H9 (cell line): ENCODE measurements at places on chromosomes 2 and 18. TPM values are rescaled to one million over a fixed set of nuclear protein-coding genes. Genes with fewer than 3 reads are reported as not detected.
A peak's percentile ranks its signal among the peaks of the same experiment; 100 is the strongest.

- H3K4me3 ChIP-seq, result no peak overlapping the region
- H3K27ac ChIP-seq, result no peak overlapping the region
- DNase-seq, result no peak
- H3K4me1 ChIP-seq, result 0 out of 2 replicates have a peak, but pooled peaks cover 2% of the 10 kb centered on the region
- no peaks in the 10 kb centered on the region for H3K27me3 ChIP-seq
Measured at GRCh38 chr18:59001166-59001565, 136.5 kb downstream of the ZNF532 start.

DNA sequence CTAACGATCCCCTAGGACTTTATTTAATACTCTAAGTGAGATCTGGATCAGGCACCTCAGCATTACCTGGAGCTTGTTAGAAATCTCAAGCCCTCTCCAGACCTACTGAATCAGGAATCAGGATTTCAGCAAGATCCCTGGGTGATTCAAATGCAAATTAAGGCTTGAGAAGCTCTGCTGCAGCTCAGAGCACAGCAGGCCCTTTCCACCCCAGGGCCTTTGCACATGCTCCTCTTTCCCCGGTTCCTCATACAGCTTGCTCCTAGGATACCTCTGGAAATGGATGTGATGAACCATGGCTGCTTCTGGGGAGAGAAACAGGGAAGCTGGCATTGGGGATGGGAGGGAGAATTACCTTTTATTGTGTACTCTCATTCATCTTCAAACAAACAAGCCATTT lies 40.3 kb upstream of the MGAT4A start:
- H3K27me3 ChIP-seq, result no peaks in the 10 kb centered on the region
- no peak overlapping the region for H3K27ac ChIP-seq
- H3K4me1 ChIP-seq, result peaks cover 2% of the 10 kb centered on the region; the same call in 1 of the 2 replicates
- no peaks in the 10 kb centered on the region for H3K36me3 ChIP-seq
- H3K4me3 ChIP-seq, result no peak overlapping the region

GRCh38 chr2:11239666-11240462 lies 84.6 kb downstream of the SLC66A3 start:
- DNase-seq, result no peak
- H3K36me3 ChIP-seq, result no peaks in the 10 kb centered on the region
- no peaks in the 10 kb centered on the region for H3K27me3 ChIP-seq
- H3K4me3 ChIP-seq, result no peak overlapping the region

DNA sequence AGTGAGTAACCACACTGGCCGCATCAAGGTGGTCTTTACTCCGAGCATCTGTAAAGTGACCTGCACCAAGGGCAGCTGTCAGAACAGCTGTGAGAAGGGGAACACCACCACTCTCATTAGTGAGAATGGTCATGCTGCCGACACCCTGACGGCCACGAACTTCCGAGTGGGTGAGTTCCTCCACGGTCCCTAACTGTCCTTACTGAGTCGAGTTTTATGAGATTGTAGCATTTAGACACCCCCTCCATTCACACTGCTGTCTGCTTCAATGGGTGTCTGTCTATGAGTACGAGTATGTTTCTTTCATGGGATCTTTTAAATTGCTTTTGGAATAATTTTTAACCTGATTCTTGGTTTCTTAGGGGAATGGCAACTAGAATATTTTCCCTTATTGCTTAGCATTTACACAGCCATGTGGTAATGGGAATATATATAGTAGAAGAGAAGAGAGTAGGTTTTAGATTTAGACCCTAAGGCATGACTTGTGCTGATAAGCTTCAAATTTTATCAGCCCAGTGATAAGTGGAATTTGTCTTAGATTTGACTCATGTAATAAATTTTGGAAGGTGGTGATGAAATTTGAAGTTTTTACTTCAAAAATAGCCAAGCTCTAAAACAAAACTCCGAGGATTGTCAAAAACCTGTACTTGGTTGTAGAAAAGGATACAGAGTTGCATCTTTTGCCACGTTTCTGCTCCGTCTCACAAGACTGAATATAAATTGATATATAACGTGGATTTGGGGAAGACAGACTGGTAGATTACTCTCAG lies 188.2 kb downstream of the LTBP1 start:
- DNase-seq, result no peak
- no peak overlapping the region for H3K4me3 ChIP-seq
- H3K27ac ChIP-seq, result no peak overlapping the region
- no peaks in the 10 kb centered on the region for H3K36me3 ChIP-seq
- no peaks in the 10 kb centered on the region for H3K27me3 ChIP-seq

- no peak overlapping the region for H3K27ac ChIP-seq
- no peak overlapping the region for H3K4me3 ChIP-seq
- no peaks in the 10 kb centered on the region; the same call in 1 of the 3 replicates for H3K36me3 ChIP-seq
- no peak for DNase-seq
- H3K4me1 ChIP-seq, result no peaks in the 10 kb centered on the region
Measured at GRCh38 chr2:239594019-239594771, 193.4 kb upstream of the HDAC4 start.

- no peaks in the 10 kb centered on the region for H3K27me3 ChIP-seq
- no peak overlapping the region for H3K27ac ChIP-seq
- H3K4me1 ChIP-seq, result no peaks in the 10 kb centered on the region; the same call in 1 of the 2 replicates
Measured at GRCh38 chr2:209236377-209236776, 187.5 kb upstream of the MAP2 start.

MRO gene
- 0.57 and 0.72 TPM in 2 replicates for total RNA-seq

- H3K27me3 ChIP-seq, result no peaks in the 10 kb centered on the region
- no peak overlapping the region for H3K4me3 ChIP-seq
- peaks cover 90% of the 10 kb centered on the region for H3K36me3 ChIP-seq
- no peaks in the 10 kb centered on the region for H3K4me1 ChIP-seq
- no peak overlapping the region for H3K27ac ChIP-seq
Measured at GRCh38 chr2:241254904-241255351, 60.5 kb downstream of the HDLBP start.

FSIP2 gene
- 1.8 and 2.4 TPM in 2 replicates for total RNA-seq

- H3K4me3 ChIP-seq, result no peak overlapping the region
- H3K4me1 ChIP-seq, result peaks cover 4% of the 10 kb centered on the region; the same call in 1 of the 2 replicates
- no peak overlapping the region for H3K27ac ChIP-seq
- H3K27me3 ChIP-seq, result no peaks in the 10 kb centered on the region
Measured at GRCh38 chr2:44705876-44706480, 235.5 kb upstream of the SIX3 start.

GRCh38 chr18:75491361-75491760 lies 63.9 kb upstream of the SMIM21 start:
- H3K27me3 ChIP-seq, result no peaks in the 10 kb centered on the region
- no peaks in the 10 kb centered on the region for H3K36me3 ChIP-seq
- H3K27ac ChIP-seq, result no peak overlapping the region
- no peak for DNase-seq
- no peaks in the 10 kb centered on the region for H3K4me1 ChIP-seq

UBXN2A gene
- total RNA-seq, result 19.7 and 20.0 TPM in 2 replicates

DNA sequence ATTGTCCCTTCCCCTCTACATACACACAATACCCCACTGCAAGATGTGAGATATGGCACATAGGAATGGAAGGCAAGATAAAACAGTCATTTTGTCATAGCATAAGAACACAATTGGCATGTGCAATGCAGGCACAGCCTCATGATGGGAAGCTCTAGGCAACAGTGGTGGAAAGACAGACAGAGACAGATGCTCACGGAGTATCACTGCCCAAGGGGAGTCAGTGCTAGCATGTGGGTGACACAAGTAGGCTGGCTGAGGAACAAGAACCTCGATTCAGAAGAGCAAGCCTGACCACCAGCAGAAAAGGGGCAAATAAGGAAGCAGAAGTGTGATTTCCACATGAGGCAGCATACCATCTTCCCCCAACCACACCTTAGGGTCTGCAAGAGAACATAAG lies 323.6 kb downstream of the PAX3 start:
- no peaks in the 10 kb centered on the region; the same call in 1 of the 2 replicates for H3K4me1 ChIP-seq
- no peak overlapping the region for H3K27ac ChIP-seq
- H3K27me3 ChIP-seq, result no peaks in the 10 kb centered on the region
- no peaks in the 10 kb centered on the region for H3K36me3 ChIP-seq

- H3K27ac ChIP-seq, result no peak overlapping the region
- DNase-seq, result no peak
- H3K4me3 ChIP-seq, result no peak overlapping the region
- H3K4me1 ChIP-seq, result no peaks in the 10 kb centered on the region
- no peaks in the 10 kb centered on the region for H3K36me3 ChIP-seq
Measured at GRCh38 chr2:73210019-73210418, 4.0 kb upstream of the SMYD5 start.

FBXO48 gene
- 1.3 and 1.4 TPM in 2 replicates for total RNA-seq

- no peak for DNase-seq
- H3K27me3 ChIP-seq, result peaks cover 25% of the 10 kb centered on the region
- H3K4me3 ChIP-seq, result no peak overlapping the region; the same call in 2 of the 3 replicates
- H3K4me1 ChIP-seq, result no peaks in the 10 kb centered on the region
- no peaks in the 10 kb centered on the region for H3K36me3 ChIP-seq
Measured at GRCh38 chr18:79402209-79402576, 6.5 kb downstream of the NFATC1 start.

LAMA3 gene
- total RNA-seq, result 0.33 and 0.68 TPM in 2 replicates

- no peak overlapping the region for H3K4me3 ChIP-seq
- no peaks in the 10 kb centered on the region for H3K36me3 ChIP-seq
Measured at GRCh38 chr2:5592916-5593315, 99.3 kb upstream of the SOX11 start.

RESP18 gene
- not detected in 2 replicates for total RNA-seq

DNA sequence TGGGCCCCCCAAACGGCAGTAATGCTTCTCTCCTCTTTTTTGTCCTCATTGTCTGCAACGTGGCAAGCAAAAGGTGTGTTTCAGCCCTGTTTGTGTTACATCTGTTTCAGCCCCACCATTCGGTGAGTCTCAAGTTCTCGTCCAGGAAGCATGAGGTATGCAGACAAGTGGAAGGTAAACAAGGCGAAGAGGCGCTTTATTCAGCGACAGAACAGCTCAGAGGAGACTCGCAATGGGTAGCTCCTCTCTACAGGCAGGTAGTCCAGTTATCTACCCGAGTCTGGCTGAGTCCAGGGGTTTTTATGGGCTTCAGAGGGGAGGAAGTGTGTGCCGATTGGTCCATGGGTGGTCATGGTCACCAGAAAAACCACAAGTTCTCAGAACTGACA lies 733.4 kb upstream of the CDH7 start:
- no peak overlapping the region for H3K27ac ChIP-seq
- no peaks in the 10 kb centered on the region for H3K4me1 ChIP-seq

SDC1 gene
- 22.3 and 25.1 TPM in 2 replicates for total RNA-seq

DNA sequence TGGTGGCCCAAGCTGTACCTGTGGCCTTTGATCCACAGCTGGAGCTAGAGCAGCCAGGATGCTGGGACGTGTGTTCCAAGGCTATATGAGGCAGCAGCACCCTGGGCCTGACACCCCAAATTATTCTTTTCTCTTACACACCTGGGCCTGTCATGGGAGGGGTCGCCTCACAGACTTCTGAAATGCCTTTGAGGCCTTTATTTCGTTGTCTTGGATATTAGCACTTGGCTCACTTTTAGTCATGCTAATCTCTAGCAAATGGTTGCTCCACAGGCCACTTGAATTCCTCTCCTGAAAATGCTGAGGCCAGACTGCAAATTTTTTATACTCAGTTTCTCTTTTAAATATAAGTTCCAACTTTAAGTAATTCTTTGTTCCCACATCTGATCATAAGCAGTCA lies 22.0 kb upstream of the IL1R2 start:
- 0 out of 2 replicates have a peak overlapping the region, but pooled peaks have one; percentile 28 for H3K4me3 ChIP-seq
- DNase-seq, result peak; percentile 75
- no peaks in the 10 kb centered on the region; the same call in 1 of the 2 replicates for H3K4me1 ChIP-seq
- H3K36me3 ChIP-seq, result peaks cover 37% of the 10 kb centered on the region
